Lower lobe of right lung (tissue), 2 donors: ENCODE measurements at places on chromosomes 5 and 9. TPM values are rescaled to one million over a fixed set of nuclear protein-coding genes. Genes with fewer than 3 reads are reported as not detected.

- no peak for DNase-seq
Observed at GRCh38 chr5:35094948-35095347, 47.2 kb upstream of the AGXT2 start.

DNA sequence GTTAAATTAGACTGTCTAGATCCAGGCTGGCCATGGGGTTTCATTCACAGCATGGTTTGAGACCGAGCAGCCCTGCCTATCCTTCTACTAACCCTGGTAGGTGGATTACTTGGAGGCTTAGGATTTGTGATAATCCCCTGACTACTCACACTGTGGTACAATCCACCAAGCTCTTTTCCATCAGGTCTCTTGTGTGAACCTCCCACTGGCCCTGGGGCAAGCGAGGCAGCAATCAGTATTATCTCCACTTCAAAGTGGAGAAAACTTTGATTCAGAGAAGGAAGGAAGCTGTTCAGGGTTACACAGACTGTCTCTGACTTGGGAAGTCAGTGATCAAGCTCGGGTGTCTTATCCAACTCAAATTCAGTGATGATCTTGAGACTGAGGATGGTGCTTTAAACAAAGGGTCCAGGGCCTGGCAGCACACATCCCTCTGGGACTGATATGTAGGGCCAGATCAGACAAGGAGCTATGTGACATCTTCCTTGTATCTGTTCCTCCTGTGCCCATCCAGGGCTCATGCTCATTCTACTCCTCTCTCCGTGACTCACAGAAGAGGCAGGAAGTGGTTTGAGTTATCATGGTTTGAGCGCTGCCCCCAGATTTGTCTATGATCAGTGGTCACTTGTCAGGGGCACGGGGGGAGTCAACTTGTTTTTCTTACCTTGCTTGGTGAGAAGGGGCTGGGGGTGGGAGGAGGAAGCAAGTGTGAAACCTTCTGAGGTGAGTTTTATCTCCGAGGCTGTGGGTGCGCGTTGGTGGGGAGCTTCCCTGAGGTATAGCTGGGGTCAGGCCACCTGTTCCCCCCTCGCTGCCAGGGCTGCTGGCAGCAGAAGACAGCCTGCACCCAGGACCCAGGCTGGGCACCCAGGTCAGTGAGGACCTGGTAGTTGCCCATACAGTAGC, 48.6 kb downstream of the RGS3 start:
- DNase-seq = no peak

DNA sequence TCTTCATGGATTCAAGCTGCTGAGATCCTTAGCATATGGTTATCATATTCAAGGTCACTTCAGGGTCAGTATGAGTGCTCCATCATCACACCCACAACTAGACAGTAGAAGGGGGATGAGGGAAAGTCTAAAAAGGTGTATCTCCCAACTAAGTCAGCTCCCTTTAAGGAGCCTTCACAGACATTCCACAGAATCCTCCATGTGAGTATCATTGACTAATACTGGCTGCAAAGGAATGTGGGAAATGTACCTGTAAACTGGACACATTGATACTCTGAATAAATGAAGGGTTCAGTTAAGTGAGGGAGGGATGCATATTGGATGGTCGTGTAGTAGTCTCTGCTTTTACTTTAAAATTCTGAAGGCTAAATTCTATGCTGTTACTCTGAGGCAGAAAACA, 330.7 kb downstream of the LRRC70 start:
- no peak for DNase-seq

- no peak for DNase-seq
Observed at GRCh38 chr5:170885809-170886208, 24.0 kb downstream of the RANBP17 start.

DNA sequence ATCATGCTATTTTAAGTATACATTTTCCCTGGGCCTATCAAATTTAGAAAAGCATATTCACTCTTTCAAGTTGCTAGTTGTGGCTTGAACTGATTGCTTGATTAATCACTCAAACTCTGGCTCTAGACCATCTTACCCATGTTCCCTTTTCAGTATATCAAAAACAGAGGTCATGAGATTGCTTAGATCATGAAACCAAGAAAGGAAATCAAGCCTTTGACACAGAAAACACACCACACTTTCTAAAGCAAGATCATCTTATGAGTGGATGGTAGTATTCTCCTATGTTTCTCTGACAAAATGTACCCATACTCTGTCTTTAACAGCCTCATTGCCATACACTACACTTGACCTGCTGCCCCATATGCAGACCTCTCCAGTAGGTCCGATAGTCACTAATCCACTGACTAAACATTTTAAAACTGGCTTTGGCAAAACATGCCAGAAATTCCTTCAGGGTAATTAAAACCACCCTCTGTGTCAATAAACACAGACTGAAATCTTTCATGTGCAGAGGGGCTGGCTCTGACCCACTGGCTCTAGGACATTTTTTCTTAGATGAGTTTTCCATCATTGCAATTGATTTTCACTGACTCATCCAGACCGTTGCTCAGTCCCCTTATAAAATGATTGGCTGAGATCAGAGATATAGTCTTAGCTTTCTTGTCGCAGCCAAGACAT, 18.2 kb downstream of the PPP2R2B start:
- DNase-seq = no peak

DNA sequence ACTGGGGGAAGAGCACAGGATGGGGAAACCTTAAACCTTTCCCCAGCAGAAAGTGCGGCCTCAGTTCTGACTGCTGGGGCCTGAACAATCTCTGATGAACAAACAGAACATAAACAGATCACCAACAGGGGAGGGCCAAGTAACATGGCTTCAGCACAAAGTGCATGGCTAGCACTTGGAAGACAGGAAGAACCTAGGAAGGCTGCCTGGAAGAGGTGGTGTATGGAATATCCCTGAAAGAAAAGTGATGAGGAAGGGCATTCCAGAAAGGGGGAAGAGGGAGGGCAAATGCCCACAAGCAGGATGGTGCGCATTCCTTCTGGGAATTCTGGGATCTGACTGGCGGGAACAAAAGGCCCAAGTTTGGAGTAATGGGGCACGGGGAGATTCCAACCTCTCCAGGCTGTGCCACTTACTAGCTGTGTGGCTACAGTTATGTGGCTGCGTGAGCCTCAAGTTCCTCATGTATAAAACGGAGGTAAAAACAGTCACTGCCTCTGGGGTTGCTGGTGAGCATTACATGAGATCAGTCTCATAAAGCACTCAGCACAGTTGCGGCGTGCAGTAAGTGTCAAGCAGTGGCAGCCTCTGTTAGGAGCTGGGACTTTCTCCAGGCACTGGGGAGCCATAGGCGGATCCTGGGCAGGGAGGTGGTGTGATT, 1.6 kb downstream of the PDGFRB start:
- no peak for DNase-seq

GRCh38 chr5:133523013-133523658, 89.2 kb downstream of the FSTL4 start:
- DNase-seq = no peak

DNA sequence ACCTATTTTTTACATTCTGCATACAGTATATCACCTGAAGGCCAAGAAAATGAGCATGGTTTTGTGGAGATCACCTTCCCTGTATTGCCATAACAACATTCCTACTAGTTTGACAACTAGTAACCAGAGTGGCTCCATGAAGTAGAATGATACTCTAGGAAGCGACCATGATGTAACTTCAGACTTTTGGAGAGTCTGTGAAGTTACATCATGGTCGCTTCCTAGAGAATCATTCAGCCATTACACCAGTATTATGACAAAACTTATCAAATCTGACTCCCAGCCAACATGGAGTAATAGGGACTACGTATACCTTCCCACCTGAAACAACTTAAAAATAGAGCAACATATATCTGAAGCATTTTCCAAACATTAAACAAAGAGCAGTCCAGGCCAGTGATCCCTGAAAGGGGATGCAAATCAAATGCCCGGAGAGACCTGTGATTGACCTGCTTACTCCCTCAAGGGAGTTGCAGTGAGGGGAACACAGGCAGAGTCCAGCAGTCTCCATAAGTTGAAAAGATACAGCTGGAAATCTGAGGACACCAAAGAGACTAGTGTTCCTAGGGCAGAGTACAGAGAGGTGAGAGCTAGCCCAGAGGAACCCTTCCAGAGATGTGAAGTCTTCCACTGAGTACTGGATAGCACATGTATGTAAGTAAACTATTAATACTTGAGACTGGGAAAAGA, 7.8 kb downstream of the ECM2 start:
- no peak for DNase-seq

- DNase-seq = no peak
Observed at GRCh38 chr9:82020331-82020730, 31.8 kb downstream of the SPATA31D1 start.

DNA sequence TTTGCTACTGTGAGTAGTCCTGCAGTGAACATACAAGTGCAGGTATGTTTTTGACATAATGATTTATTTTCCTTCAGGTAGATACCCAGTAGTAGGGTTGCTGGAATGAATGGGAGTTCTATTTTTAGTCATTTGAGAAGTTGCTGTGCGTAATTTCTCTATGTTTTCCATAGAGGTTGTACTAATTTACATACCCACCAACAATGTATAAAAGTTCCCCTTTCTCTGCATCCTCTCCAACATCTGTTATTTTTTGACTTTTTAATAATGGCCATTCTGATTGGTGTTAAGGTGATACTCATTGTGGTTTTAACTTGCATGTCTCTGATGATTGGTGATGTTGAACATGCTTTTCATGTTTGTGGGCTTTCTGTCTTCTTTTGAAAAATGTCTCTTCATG, 64.7 kb upstream of the CTSL start:
- DNase-seq = no peak

DNA sequence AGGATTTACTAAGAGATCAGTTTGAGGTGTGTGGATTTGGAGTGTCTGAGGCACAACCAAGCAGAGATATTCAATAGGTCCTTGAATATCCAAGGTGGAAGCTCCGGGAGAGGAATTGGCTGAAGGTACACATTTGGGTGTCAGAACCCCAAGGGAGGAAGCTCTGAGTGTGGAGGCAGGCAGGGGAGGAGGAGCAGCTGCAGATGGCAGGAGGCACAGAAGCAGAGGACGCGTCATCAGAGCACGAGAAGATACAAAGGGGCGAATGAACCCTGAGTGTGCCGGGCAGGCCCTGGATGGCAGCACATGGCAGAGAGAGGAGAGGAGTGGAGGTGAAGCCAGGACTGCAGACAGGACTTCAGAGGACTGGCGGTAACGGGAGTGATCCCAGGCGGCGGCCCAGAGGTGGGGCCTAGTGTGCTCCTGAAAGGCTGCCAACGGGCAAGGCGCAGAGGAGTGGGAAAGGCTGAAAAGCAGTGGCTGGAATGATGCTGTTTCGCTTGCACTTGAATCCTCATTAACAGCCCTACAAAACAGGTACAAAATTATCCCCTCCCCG, 179.8 kb downstream of the FANCC start:
- no peak for DNase-seq

GRCh38 chr5:97629276-97629675, 446.2 kb upstream of the RIOK2 start:
- no peak for DNase-seq

The SERF1B gene
- total RNA-seq = 28.7 TPM
